ENCODE measurements at places on chromosomes 3 and 15. TPM values are rescaled to one million over a fixed set of nuclear protein-coding genes. Genes with fewer than 3 reads are reported as not detected.
A peak's percentile ranks its signal among the peaks of the same experiment; 100 is the strongest.

DNA sequence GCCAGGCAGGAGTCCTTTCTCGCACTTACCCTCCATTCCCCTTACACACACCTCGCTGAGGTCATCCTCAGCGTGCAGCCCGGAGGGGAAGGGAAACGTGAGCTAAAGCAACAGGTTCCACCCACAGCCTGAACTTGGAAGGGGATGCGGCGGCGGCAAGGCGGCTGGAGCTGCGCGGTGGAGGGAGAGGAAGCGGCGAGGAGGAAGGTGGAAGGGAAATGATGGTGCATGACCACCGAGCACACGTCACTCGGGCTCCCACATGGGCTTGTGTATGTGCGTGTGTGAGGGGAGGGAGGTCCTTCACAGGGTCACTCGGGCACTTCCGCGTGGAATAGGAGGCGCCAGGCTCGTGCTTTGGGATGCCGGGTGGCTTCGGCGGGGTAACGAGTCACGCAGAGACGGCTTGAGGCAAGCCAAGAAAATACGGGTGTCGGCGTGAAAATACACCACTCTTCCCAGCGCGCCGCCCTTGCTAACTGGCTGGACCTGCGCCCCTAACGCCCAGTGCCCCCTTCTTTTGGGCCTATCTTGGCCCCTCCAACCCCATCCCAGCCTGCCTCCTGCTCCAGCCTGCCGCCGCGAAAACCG lies 225.5 kb upstream of the IL12A start:
- peak; percentile 49 for DNase-seq
- peaks cover 3% of the 10 kb centered on the region for H3K4me1 ChIP-seq
- H3K27me3 ChIP-seq, result no peaks in the 10 kb centered on the region
- peak overlapping the region; percentile 83 for H3K27ac ChIP-seq
- peak overlapping the region; percentile 65 for H3K4me3 ChIP-seq

CCDC39 gene
- total RNA-seq, result 3.5 TPM

DNA sequence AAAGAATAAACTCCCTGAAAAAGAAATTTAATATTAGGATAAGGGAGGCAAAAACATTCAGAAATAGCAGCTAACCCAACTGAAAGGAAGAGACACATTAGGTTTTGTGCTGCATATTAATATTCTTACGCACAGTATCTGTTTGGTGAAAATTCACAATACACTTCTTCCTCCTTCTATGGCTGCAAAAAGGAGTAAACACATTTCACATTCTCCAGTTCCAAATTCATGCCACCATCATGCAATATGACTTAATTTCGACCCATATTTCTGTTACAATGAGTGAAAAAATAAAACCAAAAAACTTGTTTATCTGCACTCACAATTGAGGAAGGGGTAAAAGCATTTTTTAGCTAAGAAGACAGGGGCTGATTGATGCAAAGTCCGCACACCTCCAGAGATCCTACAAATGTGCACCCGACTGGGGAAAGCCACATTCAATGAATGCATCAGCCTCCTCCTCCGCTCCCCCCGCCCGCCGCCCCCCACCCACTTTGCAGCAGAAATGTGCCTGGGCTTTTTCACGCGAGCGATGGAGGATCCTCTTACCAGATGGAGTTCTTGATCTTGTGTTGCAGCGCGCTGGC lies 1.0 kb downstream of the RFX7 start:
- peaks cover 17% of the 10 kb centered on the region for H3K4me1 ChIP-seq
- no peaks in the 10 kb centered on the region for H3K36me3 ChIP-seq
- H3K27me3 ChIP-seq, result no peaks in the 10 kb centered on the region
- H3K27ac ChIP-seq, result peak overlapping the region; percentile 95

C3orf49 gene
- 0.93 TPM for total RNA-seq

Measured in testis (tissue), 5 donors.